ENCODE measurements at places on chromosomes 1 and 21.

DNA sequence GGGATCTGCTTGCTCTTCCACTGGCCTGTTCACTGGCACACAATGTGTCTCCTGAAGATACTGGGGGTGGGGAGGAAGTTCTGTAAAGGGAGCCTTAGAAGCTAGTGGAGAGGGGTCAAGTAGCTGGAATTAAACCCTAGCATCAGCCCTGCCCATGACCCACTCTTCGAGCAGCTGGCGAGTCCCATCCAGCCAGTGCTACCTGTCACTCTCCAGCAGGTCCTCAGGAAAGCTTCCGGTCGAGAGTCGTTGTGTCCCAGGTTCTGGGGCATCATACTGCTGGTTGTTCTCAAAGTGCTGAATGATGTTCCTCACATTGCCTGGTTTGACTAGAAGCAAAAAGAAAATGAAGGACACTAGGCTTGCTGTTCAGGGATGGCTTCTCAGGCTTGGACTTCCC, 30.9 kb downstream of the LRRC71 start:
- DNase-seq, result no peak

GRCh38 chr1:48190881-48191280, 31.6 kb upstream of the SLC5A9 start:
- no peak for DNase-seq

DNA sequence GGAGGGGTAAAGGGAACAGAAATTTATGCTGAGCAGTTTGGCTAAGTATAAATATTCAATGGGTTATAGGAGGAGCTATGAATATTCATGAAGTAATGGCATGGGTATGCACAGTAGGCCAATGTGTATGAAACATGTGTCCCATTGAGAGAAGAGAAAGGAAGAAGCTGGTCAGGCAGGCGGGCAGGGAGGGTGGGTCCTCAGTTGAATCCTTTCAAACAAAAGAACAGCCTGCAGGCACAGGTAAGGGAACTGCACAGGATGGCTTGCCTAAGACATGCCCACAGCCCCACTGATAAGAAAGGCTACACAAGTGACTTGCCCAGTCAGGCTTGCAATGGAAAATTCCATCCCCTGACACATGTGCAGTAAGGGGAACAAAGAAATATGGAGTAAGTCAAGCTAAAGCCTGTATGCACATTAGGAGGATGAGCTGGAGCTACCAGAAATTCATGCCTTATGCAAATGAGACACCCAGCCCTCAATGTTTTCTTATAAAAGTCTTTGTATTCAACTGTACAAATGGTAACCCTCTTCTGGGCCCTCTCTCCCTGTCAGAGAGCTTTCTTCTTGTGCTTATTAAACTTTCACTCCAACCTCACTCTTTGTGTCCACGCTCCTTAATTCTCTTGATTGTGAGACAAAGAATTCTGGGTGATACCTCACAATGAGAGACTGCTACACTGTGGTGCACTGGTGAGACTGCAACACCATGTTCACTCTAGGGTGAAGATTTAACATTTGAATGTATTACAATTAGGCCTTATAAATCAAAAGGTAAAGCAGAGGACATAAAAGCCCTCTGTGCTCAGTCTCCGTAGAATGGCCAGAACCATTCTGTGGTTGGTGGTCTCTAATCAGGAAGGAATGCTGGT, 96.5 kb downstream of the ATP1B1 start:
- no peak for DNase-seq

- peak; percentile 59 for DNase-seq
Observed at GRCh38 chr1:45002650-45003645, 8.2 kb downstream of the HECTD3 start.

DNA sequence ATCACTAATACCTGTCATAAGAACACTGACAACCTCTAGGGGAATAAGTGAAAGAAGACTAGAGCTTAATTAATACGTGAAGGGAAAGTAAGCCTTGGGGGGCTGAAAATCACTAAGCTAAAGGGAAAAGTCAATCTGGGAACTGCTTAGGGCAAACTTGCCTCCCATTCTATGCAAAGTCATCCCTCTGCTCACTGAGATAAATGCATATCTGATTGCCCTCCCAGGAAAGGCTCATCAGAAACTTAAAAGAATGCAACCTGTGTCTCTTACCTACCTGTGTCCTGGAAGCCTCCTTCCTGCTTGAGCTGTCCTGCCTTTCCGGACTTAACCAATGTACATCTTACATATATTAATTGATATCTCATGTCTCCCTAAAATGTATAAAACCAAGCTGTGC, 81.8 kb downstream of the WDR64 start:
- no peak for DNase-seq

- no peak for DNase-seq
Observed at GRCh38 chr21:14901482-14901958, 163.3 kb downstream of the NRIP1 start.

DNA sequence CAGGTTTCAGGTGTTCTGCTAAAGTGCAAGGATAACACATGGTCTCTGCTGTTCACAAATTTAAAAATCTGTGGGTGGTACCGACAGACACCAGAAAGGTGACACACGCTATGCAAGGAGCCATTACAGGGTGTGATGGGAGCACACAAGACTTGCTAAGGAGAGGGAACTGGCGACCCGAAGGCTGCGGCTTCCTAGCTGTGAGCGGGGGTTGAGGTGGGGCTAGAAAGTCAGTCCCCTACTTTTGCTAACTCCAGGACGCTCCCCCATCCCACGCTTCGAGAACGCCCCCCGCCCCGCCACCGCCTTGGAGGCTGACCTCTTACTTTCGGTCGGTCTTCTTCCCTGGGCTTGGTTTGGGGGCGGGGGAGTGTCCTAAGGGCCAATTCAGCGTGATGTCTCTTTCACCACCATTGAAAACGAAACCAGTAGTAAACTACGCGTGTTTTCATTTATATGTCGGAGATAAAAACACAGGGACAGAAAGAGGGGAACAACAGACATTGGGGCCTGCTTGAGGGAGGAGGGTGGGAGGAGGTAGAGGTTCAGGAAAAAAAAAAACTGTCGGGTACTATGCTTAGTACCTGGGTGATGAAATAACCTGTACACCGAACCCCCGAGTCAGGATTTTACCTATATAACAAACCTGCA, 1.1 kb downstream of the CKS1B start:
- peak; percentile 87 for DNase-seq

- no peak for DNase-seq
Observed at GRCh38 chr1:153849487-153850185, 73.1 kb downstream of the GATAD2B start.

GRCh38 chr1:47763591-47764171, 233.5 kb downstream of the TRABD2B start:
- DNase-seq, result no peak

- no peak for DNase-seq
Observed at GRCh38 chr1:16164213-16165072, 8.6 kb upstream of the EPHA2 start.

DNA sequence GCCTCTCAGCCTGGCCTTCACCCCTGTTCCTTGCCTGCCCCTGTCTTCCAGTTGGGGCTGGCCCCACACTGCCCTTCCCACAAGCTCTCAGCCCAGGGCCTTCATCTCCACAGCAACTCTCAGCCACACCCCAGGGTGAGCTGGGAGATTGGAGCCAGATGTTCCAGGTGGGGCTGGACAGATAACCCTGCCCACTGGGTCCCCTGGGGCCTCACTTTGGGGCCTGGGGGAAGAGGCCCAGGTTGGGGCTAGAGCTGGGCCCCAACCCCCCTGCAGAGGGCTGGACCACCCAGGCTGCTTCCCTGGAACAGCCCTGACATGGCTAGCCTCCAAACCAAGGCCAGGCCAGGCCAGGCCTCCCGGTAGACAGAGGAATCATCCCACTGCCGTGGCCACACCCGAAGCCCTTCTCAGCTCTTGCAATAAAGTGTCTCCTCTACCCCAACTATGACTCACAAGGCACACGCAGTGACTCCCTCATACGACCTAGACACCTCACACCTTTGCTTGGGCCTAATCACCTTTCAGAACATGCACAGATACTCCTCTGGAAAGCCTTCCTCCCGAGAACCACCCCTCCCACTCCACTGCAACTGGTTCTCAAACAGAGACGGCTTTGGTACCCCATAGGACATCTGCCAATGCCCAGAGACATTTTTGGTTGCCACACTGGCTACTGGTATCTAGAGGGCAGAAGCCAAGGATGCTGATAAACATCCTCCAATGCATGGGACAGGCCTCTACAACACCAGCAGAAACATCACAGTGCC, 22.2 kb downstream of the SLC2A1 start:
- DNase-seq, result peak; percentile 75
